ENCODE measurements at places on chromosomes 3 and 15.

DNA sequence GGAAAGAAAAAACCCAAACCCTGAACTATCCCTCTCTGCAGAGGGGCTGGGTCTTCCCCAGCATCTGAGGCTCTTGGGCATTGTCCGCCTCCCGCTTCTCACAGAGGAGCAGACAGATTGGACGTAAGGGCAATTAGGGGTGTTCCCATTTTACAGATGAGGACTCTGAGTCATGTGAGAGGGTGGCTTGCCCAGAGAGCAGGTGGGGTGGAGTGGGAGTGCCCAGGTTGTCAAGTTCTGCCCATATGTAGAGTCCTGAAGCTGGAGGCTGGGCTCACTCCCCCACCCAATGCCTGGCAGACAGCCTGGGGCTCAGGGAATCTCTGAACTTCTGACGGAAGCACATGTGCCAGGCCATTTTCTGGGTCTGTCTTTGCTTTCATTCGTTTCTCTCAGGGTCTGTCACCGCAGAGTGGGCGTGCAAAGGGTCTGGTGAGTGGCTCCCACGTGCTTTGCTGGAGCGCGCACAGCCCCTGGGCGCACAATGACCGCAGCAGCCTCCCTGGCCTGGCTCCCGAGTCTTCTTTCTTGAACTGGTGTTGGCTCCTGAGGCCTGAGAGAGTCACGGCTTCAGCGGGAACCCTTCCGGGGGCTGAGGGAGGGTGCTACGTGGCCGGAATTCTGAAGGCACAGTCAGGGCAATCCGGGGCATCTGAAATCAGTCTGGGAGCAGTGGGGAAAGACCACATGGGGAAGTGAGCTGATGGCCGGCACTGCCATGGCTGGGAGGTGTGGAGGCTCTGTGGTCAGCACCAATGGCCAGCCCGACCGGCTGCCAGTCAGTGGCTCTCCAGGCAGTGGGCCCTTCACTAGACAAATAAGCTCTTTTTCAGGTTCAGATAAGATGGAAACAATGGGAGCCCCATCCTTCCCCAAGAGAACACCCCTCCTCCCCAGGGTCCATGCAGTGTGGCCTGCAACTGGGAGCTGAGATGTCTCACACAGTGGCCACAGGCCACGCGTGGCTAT lies 1.1 kb upstream of the TRPM1 start:
- DNase-seq, result no peak

DNA sequence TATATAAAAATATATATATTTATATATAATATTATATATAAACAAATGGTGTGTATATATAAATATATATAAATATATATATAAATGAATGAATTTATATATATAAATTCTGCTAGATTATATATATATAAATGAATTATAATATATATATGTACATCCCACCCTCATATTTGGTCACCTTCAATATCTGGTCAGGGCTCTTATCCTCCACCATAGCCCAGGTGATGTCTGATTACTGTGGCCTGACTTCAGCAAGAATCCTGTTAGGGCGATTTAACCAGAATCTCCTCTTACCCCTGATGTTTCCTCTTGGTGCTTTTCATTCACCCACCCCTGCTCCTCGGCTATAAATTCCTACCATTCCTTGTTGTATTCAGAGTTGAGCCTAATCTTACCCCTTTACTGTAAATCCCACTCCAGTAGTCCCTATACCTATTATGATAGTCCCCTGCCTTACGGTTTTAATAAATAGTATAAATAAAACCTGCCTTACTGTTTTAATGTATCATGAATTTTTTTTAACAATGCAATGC lies 439.6 kb downstream of the PLOD2 start:
- no peak for DNase-seq

DNA sequence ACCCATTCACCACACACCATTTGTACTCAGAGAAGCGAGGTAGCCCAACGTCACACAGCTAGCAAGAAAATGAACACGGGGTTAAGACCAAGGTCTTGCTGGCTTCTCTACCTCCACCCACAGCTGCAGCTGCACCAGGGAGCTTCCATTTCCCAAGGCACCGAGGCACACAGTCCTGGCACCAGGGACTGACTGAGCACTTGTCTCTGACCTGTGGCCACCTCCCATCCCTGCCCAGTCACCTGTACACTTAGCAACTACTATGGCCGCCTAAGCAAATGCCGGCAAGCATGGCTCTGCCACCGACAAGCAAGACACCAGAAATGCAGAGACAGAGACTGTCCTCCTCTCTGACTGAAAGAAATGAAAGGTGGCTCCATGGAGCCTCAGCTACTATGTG lies 15.3 kb downstream of the ZXDC start:
- no peak for DNase-seq

GRCh38 chr3:42377681-42378080 lies 32.7 kb downstream of the LYZL4 start:
- no peak for DNase-seq

- no peak for DNase-seq
These were observed 16.8 kb downstream of the TMC3 start for GRCh38 chr15:81357180-81357686.

GRCh38 chr3:16516695-16517481 lies 3.4 kb upstream of the RFTN1 start:
- DNase-seq, result no peak

- no peak for DNase-seq
These were observed 2.1 kb downstream of the EPHB1 start for GRCh38 chr3:134797057-134797740.

Data from CD8-positive, alpha-beta T cell (primary cell).